Smooth muscle cell of the umbilical artery (primary cell): ENCODE measurements at places on chromosomes 2 and 18. TPM values are rescaled to one million over a fixed set of nuclear protein-coding genes. Genes with fewer than 3 reads are reported as not detected.

The TLX2 gene
- total RNA-seq = not detected in 2 replicates

The CNRIP1 gene
- total RNA-seq = 16.3 and 21.1 TPM in 2 replicates

The CLHC1 gene
- 14.0 and 16.5 TPM in 2 replicates for total RNA-seq

The RHOB gene
- total RNA-seq = 89.1 and 102 TPM in 2 replicates

The RESP18 gene
- not detected in 2 replicates for total RNA-seq

The KCNF1 gene
- total RNA-seq = not detected in 2 replicates
